ENCODE measurements at places on chromosomes 5 and 9. TPM values are rescaled to one million over a fixed set of nuclear protein-coding genes. Genes with fewer than 3 reads are reported as not detected.

SLC6A7 gene
- total RNA-seq = not detected

IFNA2 gene
- total RNA-seq = not detected

ANKRD34B gene
- not detected for total RNA-seq

MARCOL gene
- not detected for total RNA-seq

CDC23 gene
- total RNA-seq = 23.8 TPM

PGM5 gene
- total RNA-seq = 88.8 TPM

All from smooth muscle cell of trachea (primary cell).